Effector memory CD8-positive, alpha-beta T cell (primary cell): ENCODE measurements at places on chromosomes 6 and 20.

GRCh38 chr6:156126535-156126934 is 650.6 kb upstream of the ARID1B start:
- no peaks in the 10 kb centered on the region for H3K4me1 ChIP-seq
- H3K27me3 ChIP-seq, result no peaks in the 10 kb centered on the region
- no peak overlapping the region for H3K4me3 ChIP-seq

GRCh38 chr20:38286586-38287531 is 17.1 kb upstream of the BPI start:
- no peak for DNase-seq
- peaks cover 2% of the 10 kb centered on the region for H3K36me3 ChIP-seq
- H3K4me1 ChIP-seq, result no peaks in the 10 kb centered on the region
- H3K27me3 ChIP-seq, result peaks cover 63% of the 10 kb centered on the region
- no peak overlapping the region for H3K4me3 ChIP-seq

DNA sequence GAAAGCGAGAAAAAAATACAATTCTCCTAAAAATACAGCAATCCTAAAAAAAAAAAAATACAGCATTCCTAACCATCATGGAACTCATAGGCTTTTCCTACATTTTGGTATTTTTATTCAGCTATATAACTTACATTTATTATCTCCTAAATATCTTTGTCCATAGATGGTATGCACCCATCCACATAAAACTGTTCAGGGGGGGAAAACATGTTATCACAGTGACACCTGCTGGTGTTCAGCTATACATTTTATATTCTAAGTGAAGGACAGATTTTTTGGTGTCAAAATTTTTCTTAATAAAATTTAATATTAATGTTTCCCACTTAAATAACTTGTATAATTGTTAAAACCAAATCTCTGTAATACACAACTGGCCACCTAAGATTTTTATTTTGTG is 58.0 kb downstream of the BLOC1S5 start:
- no peaks in the 10 kb centered on the region for H3K36me3 ChIP-seq
- DNase-seq, result no peak
- no peak overlapping the region for H3K27ac ChIP-seq

GRCh38 chr6:157203312-157203744 is 120.0 kb downstream of the TMEM242 start:
- no peak overlapping the region for H3K4me3 ChIP-seq
- no peak for DNase-seq

DNA sequence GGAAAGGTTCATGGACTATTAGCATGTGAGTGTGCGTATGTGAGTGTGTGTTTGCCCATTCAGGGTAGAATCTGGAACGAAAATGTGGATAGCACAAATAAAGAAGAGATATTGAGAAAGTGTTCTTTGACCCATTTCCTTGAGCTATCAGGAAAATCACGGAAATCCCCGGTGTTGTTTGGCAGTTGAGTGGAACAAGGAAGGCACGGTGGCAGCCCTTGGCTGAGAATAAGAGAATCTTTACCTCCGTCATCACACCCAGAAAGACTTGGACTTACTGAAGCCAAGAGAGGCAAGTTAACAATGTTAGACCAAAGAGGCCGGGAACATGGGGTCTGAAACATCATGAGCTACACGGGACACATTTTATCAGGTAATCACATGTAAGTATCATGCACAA is 588.9 kb upstream of the BTBD3 start:
- DNase-seq, result no peak
- no peaks in the 10 kb centered on the region for H3K4me1 ChIP-seq
- H3K4me3 ChIP-seq, result no peak overlapping the region
- no peaks in the 10 kb centered on the region for H3K36me3 ChIP-seq
- no peaks in the 10 kb centered on the region for H3K27me3 ChIP-seq
- no peak overlapping the region for H3K27ac ChIP-seq

DNA sequence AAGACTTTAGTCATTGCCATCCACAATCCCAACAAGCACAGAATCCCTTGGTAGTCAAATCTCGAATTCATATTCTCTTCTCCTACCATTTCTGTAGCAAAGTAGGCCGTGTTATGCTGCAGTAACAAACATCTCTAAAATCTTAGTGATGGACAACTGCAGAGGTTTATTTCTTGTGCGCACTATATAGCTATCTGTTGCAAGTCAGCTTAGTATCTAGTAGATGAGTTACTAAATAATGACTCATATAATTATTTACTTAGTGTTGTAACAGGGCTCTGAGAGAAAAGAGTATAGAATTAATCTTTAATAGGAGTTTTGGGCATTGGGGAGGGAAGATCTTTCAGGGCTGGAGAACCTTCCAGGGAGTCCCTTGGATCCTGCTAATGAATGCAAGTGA is 73.3 kb downstream of the CAP2 start:
- no peak overlapping the region for H3K4me3 ChIP-seq
- H3K36me3 ChIP-seq, result no peaks in the 10 kb centered on the region
- H3K27me3 ChIP-seq, result peaks cover 26% of the 10 kb centered on the region
- no peak overlapping the region for H3K27ac ChIP-seq

- no peak for DNase-seq
- no peak overlapping the region for H3K27ac ChIP-seq
- H3K27me3 ChIP-seq, result peaks cover 7% of the 10 kb centered on the region
- H3K4me1 ChIP-seq, result no peaks in the 10 kb centered on the region
- no peaks in the 10 kb centered on the region for H3K36me3 ChIP-seq
Observed at GRCh38 chr20:61948586-61949362, 116.9 kb downstream of the TAF4 start.

DNA sequence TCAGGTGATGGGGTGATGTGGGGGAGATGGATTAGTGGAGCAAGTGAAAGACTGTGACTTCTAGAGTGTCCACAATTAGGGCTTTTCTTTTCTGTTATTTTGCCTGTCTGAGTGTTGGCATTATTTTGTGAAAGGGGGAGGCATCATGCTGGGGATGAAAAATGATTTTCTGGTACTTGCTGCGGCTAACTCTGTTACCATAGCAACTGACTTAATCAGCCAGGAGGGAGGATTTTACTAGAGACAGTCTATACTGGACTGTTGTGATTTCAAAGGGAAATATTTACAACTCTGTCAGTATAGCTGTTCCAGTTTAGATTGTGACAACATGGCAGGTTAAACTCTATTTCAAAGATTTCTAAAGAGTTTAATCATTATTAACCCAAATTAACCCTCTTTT is 30.4 kb upstream of the MRAP2 start:
- peaks cover 45% of the 10 kb centered on the region for H3K27me3 ChIP-seq
- no peaks in the 10 kb centered on the region for H3K36me3 ChIP-seq
- H3K4me3 ChIP-seq, result no peak overlapping the region
- H3K27ac ChIP-seq, result no peak overlapping the region

GRCh38 chr6:3260296-3260695 is 1.5 kb downstream of the PSMG4 start:
- H3K27me3 ChIP-seq, result no peaks in the 10 kb centered on the region
- DNase-seq, result no peak
- peaks cover 15% of the 10 kb centered on the region for H3K36me3 ChIP-seq
- peaks cover 42% of the 10 kb centered on the region for H3K4me1 ChIP-seq

- no peaks in the 10 kb centered on the region for H3K4me1 ChIP-seq
- DNase-seq, result no peak
- no peak overlapping the region for H3K27ac ChIP-seq
- H3K27me3 ChIP-seq, result peaks cover 5% of the 10 kb centered on the region
- no peaks in the 10 kb centered on the region for H3K36me3 ChIP-seq
- H3K4me3 ChIP-seq, result no peak overlapping the region
Observed at GRCh38 chr6:139650941-139651340, 276.5 kb upstream of the CITED2 start.

DNA sequence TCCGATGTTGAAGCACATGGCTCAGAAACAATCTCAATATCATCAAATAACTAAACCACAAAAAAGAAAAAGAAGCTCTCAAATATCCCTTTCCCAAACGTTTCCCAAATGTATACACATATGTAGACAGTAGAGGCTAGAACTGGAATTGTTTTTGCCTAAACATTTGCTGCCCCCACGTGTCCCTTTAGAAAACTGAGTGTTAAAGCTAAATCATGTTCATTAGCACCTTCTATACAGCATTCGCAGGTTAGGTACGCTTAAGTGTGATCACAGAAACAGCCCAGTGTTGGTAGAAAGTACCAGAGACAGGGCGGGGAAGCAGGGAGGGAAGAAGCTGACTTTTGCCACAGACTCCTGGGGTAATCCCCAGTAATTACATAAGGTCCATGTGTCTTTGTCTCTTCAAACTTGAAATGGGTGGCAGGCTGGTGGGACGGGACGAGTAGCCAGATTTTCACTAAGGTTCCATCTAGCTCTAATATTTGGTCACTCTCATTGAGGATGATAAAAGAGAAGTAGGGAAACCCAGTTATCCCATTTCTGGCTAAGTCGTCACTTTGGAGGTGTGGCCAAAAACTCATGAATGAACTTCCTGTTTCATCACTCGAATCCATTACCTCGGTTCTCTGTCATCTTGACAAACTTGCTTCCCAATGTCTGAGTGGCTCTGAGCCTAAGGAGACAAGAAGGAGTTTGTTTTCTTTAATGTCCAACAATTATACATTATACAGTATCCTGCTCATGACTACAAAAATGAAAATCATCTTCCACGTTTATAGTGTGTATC is 15.0 kb upstream of the TFAP2A start:
- no peaks in the 10 kb centered on the region for H3K36me3 ChIP-seq
- peaks cover 4% of the 10 kb centered on the region for H3K4me1 ChIP-seq
- DNase-seq, result no peak
- H3K27ac ChIP-seq, result no peak overlapping the region

- H3K36me3 ChIP-seq, result no peaks in the 10 kb centered on the region
- DNase-seq, result no peak
- H3K4me1 ChIP-seq, result no peaks in the 10 kb centered on the region
- H3K4me3 ChIP-seq, result no peak overlapping the region
- H3K27me3 ChIP-seq, result no peaks in the 10 kb centered on the region
- no peak overlapping the region for H3K27ac ChIP-seq
Observed at GRCh38 chr6:162177746-162178145, 549.8 kb downstream of the PRKN start.

GRCh38 chr6:6678185-6678671 is 89.7 kb downstream of the LY86 start:
- no peak for DNase-seq
- H3K4me1 ChIP-seq, result peaks cover 4% of the 10 kb centered on the region
- H3K4me3 ChIP-seq, result no peak overlapping the region
- H3K27me3 ChIP-seq, result peaks cover 49% of the 10 kb centered on the region
- no peaks in the 10 kb centered on the region for H3K36me3 ChIP-seq

GRCh38 chr20:62461157-62461556 is 14.6 kb downstream of the GATA5 start:
- no peak overlapping the region for H3K27ac ChIP-seq
- H3K4me1 ChIP-seq, result no peaks in the 10 kb centered on the region
- no peak for DNase-seq
- H3K4me3 ChIP-seq, result no peak overlapping the region

- peaks cover 30% of the 10 kb centered on the region for H3K27me3 ChIP-seq
- no peaks in the 10 kb centered on the region for H3K36me3 ChIP-seq
- peaks cover 5% of the 10 kb centered on the region for H3K4me1 ChIP-seq
- H3K27ac ChIP-seq, result no peak overlapping the region
- no peak overlapping the region for H3K4me3 ChIP-seq
- DNase-seq, result no peak
Observed at GRCh38 chr20:38169636-38170193, 4.6 kb upstream of the TGM2 start.

- peaks cover 46% of the 10 kb centered on the region for H3K4me1 ChIP-seq
- H3K27me3 ChIP-seq, result no peaks in the 10 kb centered on the region
- H3K36me3 ChIP-seq, result peaks cover 49% of the 10 kb centered on the region
- H3K4me3 ChIP-seq, result peak overlapping the region; percentile 40
- no peak for DNase-seq
- peak overlapping the region; percentile 94 for H3K27ac ChIP-seq
Observed at GRCh38 chr6:31567531-31568370, 4.3 kb upstream of the LTA start.

DNA sequence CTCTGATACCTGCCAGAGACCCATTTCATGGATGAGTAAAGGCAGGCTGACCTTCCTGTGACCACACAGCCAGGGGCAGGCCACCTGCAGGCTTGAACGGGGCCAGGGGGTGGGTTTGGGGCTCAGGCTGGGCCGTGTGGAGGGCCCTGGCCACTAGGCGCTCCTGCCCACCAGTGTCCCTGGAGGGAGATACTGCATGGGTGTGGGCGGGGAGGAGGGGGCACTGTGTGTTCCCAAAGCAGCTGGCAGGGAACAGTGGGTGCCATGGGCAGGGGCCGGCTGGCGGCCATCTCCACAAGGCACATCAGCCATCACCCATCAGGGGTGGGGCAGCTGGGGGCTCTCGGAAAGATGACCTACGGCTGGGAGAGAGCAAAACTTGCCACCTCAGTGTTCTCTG is 15.4 kb downstream of the SRC start:
- no peaks in the 10 kb centered on the region for H3K27me3 ChIP-seq
- no peak for DNase-seq

- H3K27ac ChIP-seq, result no peak overlapping the region
- DNase-seq, result no peak
- H3K36me3 ChIP-seq, result no peaks in the 10 kb centered on the region
- H3K27me3 ChIP-seq, result peaks cover 29% of the 10 kb centered on the region
- H3K4me1 ChIP-seq, result peaks cover 3% of the 10 kb centered on the region
Observed at GRCh38 chr6:139846538-139847456, 472.3 kb upstream of the CITED2 start.

- DNase-seq, result no peak
- H3K27me3 ChIP-seq, result peaks cover 30% of the 10 kb centered on the region
- H3K36me3 ChIP-seq, result no peaks in the 10 kb centered on the region
Observed at GRCh38 chr6:145138469-145139139, 596.7 kb downstream of the EPM2A start.

DNA sequence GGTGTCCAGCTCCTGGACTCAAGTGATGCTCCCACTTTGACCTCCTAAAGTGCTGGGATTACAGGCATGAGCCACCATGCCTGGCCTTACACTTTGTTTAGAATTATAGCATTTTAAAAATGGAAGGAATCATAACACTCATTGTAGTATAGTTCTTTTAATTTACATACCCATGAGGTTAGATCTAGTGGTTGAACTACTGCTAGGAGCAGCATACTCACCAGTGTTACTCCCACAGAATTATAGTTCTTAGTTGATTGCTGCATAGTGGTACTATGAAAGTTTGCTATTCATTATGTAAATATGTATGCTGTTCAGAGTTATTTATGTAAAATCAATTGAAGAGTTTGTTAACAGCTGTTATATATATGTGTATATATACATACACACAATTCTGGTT is 85.4 kb downstream of the MYO6 start:
- DNase-seq, result no peak
- no peak overlapping the region for H3K27ac ChIP-seq
- H3K4me3 ChIP-seq, result no peak overlapping the region
- H3K27me3 ChIP-seq, result no peaks in the 10 kb centered on the region
- no peaks in the 10 kb centered on the region for H3K4me1 ChIP-seq

DNA sequence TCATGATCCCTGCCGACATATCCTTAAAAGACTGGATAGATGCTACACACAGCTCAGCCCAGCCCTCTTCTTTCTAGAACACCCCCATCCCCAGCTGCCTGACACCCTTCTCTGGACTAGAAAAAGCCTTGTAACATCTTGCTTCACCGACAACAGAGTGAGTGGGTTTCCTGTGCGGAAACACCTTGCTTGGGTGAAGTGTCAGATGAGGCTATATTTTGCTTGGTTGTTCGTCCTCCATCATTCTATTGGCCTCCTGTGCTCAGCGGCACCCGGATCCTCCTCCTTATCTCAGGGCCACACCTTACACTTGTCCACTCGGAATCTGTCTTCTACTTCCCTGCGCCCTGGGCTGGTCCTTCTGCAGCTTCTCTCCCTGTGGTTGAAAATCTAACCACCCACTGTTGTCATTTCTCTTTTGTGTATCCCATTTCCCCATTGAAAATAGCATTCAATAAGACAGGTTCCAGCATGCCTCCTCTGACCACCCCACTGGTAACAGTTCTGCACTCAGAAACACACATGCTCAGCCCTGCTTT is 101.3 kb upstream of the MLN start:
- H3K27ac ChIP-seq, result peak overlapping the region; percentile 89
- peak overlapping the region; percentile 74 for H3K4me3 ChIP-seq
- peaks cover 11% of the 10 kb centered on the region for H3K36me3 ChIP-seq
